Naive thymus-derived CD4-positive, alpha-beta T cell (primary cell): ENCODE measurements at places on chromosomes 12 and 14. TPM values are rescaled to one million over a fixed set of nuclear protein-coding genes. Genes with fewer than 3 reads are reported as not detected.

ERP27 gene
- total RNA-seq = 19.1 TPM

SMCO2 gene
- total RNA-seq = not detected

CLMN gene
- 0.49 TPM for total RNA-seq

ZNF410 gene
- 44.8 TPM for total RNA-seq

CISTR gene
- not detected for total RNA-seq

CTDSP2 gene
- 286 TPM for total RNA-seq

GPR132 gene
- total RNA-seq = 46.8 TPM

ARHGDIB gene
- 785 TPM for total RNA-seq

CMA1 gene
- total RNA-seq = not detected

SLC5A8 gene
- total RNA-seq = not detected in 2 replicates

OLR1 gene
- not detected for total RNA-seq

MMP17 gene
- 1.1 TPM for total RNA-seq

ITGA5 gene
- total RNA-seq = 109 and 110 TPM in 2 replicates

MDM1 gene
- total RNA-seq = 16.2 TPM
